ENCODE measurements at places on chromosomes 13 and 19. TPM values are rescaled to one million over a fixed set of nuclear protein-coding genes. Genes with fewer than 3 reads are reported as not detected.

The TMEM145 gene
- total RNA-seq: not detected

The PAK4 gene
- 12.2 TPM for total RNA-seq

DNA sequence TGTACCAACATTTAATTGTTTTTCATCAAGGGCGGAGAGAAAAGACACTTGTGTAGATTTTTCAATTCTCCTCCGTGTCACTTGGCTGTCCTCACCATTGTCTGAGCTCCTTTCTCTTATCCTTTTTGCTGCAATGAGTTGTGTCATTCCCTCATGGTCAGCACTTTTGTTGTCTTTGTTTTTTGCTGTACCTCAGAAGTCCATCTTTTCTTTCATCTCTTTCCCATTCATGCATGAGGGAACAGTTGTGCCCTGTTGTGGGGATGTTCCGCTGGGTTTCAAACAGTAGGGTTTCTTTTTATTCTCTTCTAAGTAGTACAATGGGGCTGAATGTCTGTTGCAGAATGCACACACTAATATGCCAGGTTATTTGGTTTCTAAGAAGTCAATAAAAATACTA lies 222.6 kb downstream of the TM9SF2 start:
- H3K36me3 ChIP-seq: no peaks in the 10 kb centered on the region
- no peak for DNase-seq
- H3K4me3 ChIP-seq: no peak overlapping the region
- H3K27me3 ChIP-seq: no peaks in the 10 kb centered on the region
- no peak overlapping the region for H3K27ac ChIP-seq
- no peaks in the 10 kb centered on the region for H3K4me1 ChIP-seq

DNA sequence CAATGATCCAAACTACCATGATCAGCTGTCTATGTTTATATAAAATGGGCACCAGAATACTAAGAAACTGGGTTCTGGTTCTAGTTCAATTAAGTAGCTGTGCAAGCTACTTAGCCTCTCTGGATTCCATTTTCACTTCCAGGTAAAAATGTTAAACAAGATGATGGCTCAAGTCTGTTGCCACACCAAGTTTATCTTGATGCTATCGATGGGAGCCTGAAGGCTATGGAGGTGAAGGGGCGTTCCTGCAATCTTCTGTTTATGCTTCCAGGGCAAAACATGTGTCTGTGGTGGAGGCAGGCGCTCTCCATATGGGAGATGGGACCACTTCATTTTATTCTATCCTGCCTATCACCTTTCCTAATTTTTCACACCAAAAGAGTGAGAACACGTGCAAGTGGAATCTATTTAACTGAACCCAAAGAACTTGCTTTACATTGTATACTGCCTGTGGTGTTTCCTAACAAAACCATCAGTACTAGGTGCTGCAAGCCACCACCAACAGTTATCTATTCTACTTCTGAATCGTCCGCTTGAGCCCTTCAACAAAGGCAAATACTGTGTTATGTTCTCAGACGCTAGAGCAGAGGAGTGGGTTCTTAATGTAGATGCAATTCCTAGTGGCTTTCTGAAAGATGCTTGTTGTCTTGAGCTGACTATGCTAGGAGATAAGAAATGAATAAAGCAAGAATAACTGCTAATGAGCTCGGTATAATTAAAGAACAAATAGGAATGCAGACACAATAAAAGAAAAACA lies 70.9 kb downstream of the DOCK9 start:
- H3K27ac ChIP-seq: no peak overlapping the region
- DNase-seq: no peak
- peaks cover 7% of the 10 kb centered on the region for H3K4me1 ChIP-seq

The IGFL1 gene
- total RNA-seq: 2.9 TPM

GRCh38 chr19:12647490-12648071 lies 19.0 kb downstream of the MAN2B1 start:
- H3K4me3 ChIP-seq: peak overlapping the region; percentile 32
- no peak overlapping the region for H3K27ac ChIP-seq
- H3K4me1 ChIP-seq: peaks cover 12% of the 10 kb centered on the region
- no peaks in the 10 kb centered on the region for H3K36me3 ChIP-seq
- H3K27me3 ChIP-seq: no peaks in the 10 kb centered on the region

GRCh38 chr13:99724633-99725517 lies 223.6 kb downstream of the TM9SF2 start:
- no peaks in the 10 kb centered on the region for H3K36me3 ChIP-seq
- H3K27ac ChIP-seq: no peak overlapping the region
- H3K4me1 ChIP-seq: no peaks in the 10 kb centered on the region

The KIR2DL4 gene
- total RNA-seq: not detected

DNA sequence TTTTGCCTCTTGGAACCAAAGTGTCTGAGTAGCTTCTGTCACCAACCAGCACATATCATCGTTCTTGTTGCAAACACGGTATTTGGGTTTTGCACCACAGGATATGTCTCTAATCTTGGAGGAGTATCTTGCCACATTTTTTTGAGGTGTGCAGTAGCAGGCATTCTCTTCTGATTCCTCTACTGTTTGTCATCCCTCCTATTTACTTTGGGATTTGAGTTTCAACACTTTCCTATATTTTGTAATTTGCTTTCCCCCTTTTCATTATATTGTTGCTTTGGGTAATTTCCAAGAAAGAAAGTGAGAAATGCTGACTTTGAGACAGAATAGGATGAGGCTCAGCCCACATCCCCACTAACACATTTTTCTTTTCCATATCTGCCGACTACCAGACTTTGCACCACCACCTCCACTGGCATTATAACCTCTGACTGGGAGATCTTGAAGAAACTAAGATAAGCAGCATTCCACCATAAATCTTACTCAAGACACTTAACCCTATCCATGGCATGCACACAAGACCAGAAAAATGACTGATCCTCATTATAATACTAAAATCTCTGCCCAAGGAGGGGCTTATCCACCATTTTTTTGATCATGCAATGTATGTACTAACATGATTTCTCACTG lies 12.0 kb upstream of the DZIP1 start:
- H3K36me3 ChIP-seq: no peaks in the 10 kb centered on the region
- no peaks in the 10 kb centered on the region for H3K4me1 ChIP-seq
- no peak for DNase-seq

GRCh38 chr13:109332506-109333499 lies 453.6 kb downstream of the IRS2 start:
- H3K27ac ChIP-seq: no peak overlapping the region
- H3K36me3 ChIP-seq: no peaks in the 10 kb centered on the region
- no peak for DNase-seq

DNA sequence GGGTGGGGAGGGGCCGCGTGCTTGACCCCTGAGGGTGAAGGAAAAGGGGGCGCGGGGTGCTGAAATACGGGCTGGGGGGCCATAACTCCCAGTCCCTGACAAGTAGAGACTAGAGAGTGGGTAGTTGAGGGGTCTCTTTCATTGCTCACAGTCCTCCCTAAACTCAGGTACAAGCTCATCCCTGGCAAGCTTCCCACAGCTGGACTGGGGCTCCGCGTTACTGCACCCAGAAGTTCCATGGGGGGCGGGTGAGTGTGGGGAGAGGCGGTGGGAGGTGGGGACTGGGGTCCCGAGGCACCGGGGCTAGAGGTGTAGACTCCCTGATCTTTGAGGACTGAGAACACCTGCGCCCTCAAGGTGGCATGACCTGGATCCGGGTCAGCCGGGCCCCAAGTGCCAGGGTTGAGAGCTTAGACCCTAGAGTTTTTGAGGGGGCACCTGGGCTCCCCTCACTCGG lies 1.3 kb downstream of the ETV2 start:
- peaks cover 47% of the 10 kb centered on the region for H3K4me1 ChIP-seq
- H3K27ac ChIP-seq: peak overlapping the region; percentile 96
- H3K4me3 ChIP-seq: peak overlapping the region; percentile 72
- DNase-seq: no peak
- H3K27me3 ChIP-seq: no peaks in the 10 kb centered on the region
- H3K36me3 ChIP-seq: peaks cover 7% of the 10 kb centered on the region

DNA sequence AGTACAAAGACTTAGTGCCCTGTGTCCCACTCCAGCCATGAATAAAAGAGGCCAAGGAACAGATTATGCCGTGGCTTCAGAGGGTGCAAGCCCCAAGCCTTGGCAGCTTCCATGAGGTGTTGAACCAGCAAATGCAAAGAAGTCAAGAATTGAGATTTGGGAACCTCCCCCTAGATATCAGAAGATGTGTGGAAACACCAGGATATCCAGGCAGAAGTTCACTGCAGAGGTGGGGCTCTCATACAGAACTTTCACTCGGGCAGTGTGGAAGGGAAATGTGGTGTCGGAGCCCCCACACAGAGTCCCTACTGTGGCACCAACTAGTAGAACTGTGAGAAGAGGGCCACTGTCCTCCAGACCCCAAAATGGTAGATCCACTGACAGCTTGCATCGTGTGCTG lies 2421.4 kb downstream of the PCDH9 start:
- no peak for DNase-seq
- H3K27me3 ChIP-seq: no peaks in the 10 kb centered on the region
- H3K36me3 ChIP-seq: no peaks in the 10 kb centered on the region
- no peak overlapping the region for H3K4me3 ChIP-seq
- no peaks in the 10 kb centered on the region for H3K4me1 ChIP-seq
- no peak overlapping the region for H3K27ac ChIP-seq

The ZNF569 gene
- 1.6 TPM for total RNA-seq

The FLT3LG gene
- total RNA-seq: 1.2 TPM

- H3K27me3 ChIP-seq: no peaks in the 10 kb centered on the region
- no peak overlapping the region for H3K4me3 ChIP-seq
- H3K36me3 ChIP-seq: no peaks in the 10 kb centered on the region
- no peak for DNase-seq
- no peaks in the 10 kb centered on the region for H3K4me1 ChIP-seq
These were observed 65.0 kb upstream of the FNDC3A start for GRCh38 chr13:48910686-48911085.

DNA sequence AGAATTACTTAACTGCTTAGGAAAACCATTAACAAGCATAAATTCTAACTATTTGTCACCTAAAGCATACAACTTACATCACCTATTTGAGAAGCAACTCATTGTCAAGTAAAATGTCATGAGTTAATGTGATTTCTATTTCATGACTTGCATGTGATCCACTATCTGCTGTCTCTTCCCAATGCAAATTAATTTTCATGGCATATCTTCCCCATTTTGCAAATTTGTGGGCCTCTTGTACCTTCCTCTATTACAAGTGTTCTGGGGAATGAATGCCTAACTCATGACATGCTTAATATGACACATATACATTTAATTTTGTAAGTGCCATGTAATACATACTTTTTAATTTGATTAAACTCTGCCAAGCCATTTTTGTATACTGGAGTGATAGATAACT lies 81.1 kb upstream of the EDNRB start:
- no peak for DNase-seq
- no peaks in the 10 kb centered on the region for H3K4me1 ChIP-seq
- no peaks in the 10 kb centered on the region for H3K36me3 ChIP-seq
- H3K4me3 ChIP-seq: no peak overlapping the region
- H3K27me3 ChIP-seq: no peaks in the 10 kb centered on the region
- no peak overlapping the region for H3K27ac ChIP-seq

DNA sequence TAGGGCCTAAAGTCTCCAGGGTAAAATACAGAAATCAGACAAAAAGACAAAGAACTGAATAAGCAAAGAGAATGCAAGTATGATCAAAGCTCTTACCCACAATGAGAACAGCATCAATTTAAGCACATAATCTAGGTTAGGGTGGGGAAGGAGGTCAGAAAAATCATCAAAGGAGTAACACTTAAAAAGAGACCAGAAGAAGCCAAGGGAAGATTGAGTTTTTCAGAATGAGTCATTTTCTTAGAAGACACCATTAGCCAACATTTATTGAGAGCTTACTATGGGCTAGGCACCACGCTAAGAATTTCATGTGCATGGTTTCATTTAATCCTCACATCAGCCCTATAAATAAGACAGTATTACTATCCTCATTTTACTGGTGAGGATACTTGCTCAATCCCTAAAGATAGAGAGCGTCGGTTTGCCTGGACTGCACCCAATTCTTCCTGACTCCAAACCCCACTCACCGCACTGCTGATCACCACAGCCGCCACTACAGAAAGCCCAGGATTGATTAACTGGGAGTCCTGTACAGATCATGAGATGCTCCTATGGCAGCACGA lies 1.7 kb upstream of the SHISA2 start:
- peaks cover 11% of the 10 kb centered on the region for H3K4me1 ChIP-seq
- H3K27me3 ChIP-seq: peaks cover 12% of the 10 kb centered on the region
- no peak for DNase-seq

DNA sequence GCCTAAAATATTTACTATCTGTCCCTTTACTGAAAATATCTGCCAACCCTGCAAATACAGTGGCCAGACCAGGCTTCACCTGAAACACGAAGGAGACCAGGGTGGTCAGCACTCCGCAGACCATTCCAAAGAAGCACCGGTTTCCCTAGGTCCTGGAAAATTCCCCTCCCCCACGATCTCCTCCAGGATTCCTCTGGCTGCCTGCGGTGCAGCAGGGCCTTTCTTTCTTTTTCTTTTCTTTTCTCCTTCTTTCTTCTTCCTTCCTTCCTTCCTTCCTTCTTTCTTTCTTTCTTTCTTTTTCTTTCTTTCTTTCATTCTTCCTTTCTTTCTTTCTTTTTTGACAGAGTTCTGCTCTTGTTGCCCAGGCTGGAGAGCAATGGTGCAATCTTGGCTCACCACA lies 152.7 kb downstream of the USP12 start:
- no peak overlapping the region for H3K27ac ChIP-seq
- no peak overlapping the region for H3K4me3 ChIP-seq
- H3K36me3 ChIP-seq: no peaks in the 10 kb centered on the region
- peaks cover 9% of the 10 kb centered on the region for H3K27me3 ChIP-seq

GRCh38 chr19:18484992-18485391 lies 36.9 kb downstream of the ELL start:
- peaks cover 55% of the 10 kb centered on the region for H3K4me1 ChIP-seq
- H3K27me3 ChIP-seq: no peaks in the 10 kb centered on the region
- H3K27ac ChIP-seq: peak overlapping the region; percentile 36
- no peak for DNase-seq

DNA sequence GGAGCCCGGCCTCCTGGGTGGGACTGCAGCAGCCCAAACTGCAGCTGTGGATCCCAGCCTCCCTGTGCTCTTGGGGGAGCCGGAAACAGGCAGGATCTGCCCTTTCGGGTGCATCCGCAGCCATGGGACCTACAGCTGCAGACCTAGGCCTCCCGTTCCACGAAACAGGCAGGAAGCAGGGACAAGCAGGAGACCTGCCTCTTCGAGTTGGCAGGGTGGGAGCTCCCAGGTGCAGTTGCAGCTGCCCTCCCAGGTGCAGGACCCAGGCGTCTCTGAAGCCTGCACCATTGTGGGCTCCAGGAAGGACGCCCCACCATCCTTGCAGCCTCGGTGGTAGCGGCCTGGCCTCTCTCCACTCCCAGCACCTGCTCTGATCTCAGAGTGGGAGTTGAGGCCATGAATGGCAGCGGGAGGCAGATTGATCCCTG lies 189.0 kb upstream of the KLHL1 start:
- no peaks in the 10 kb centered on the region for H3K27me3 ChIP-seq

The CABP5 gene
- not detected for total RNA-seq

GRCh38 chr19:50889638-50890037 lies 16.4 kb downstream of the KLK2 start:
- H3K27ac ChIP-seq: no peak overlapping the region
- no peaks in the 10 kb centered on the region for H3K4me1 ChIP-seq
- DNase-seq: no peak
- no peaks in the 10 kb centered on the region for H3K27me3 ChIP-seq

GRCh38 chr13:81133066-81133465 lies 792.1 kb upstream of the SPRY2 start:
- DNase-seq: no peak
- H3K36me3 ChIP-seq: no peaks in the 10 kb centered on the region
- H3K4me1 ChIP-seq: no peaks in the 10 kb centered on the region
- no peak overlapping the region for H3K27ac ChIP-seq

The ZNF681 gene
- 6.2 TPM for total RNA-seq

The MUC16 gene
- total RNA-seq: 0.08 TPM

GRCh38 chr19:1243768-1244692 lies 2.5 kb downstream of the ATP5F1D start:
- no peak for DNase-seq
- peak overlapping the region; percentile 100 for H3K27ac ChIP-seq
- peaks cover 13% of the 10 kb centered on the region for H3K36me3 ChIP-seq
- no peaks in the 10 kb centered on the region for H3K27me3 ChIP-seq
- peak overlapping the region; percentile 19 for H3K4me3 ChIP-seq
